Left lobe of liver (tissue), 2 donors: ENCODE measurements at places on chromosomes 16 and 17. TPM values are rescaled to one million over a fixed set of nuclear protein-coding genes. Genes with fewer than 3 reads are reported as not detected.

Gene GCGR
- 109 TPM for total RNA-seq

Gene KRTAP4-4
- not detected for total RNA-seq

Gene LDHD
- total RNA-seq = 113 TPM

Gene PRSS53
- total RNA-seq = 4.4 TPM

Gene TLCD2
- 4.2 TPM for total RNA-seq

Gene PIRT
- total RNA-seq = not detected

Gene RHBDF1
- 5.8 TPM for total RNA-seq

DNA sequence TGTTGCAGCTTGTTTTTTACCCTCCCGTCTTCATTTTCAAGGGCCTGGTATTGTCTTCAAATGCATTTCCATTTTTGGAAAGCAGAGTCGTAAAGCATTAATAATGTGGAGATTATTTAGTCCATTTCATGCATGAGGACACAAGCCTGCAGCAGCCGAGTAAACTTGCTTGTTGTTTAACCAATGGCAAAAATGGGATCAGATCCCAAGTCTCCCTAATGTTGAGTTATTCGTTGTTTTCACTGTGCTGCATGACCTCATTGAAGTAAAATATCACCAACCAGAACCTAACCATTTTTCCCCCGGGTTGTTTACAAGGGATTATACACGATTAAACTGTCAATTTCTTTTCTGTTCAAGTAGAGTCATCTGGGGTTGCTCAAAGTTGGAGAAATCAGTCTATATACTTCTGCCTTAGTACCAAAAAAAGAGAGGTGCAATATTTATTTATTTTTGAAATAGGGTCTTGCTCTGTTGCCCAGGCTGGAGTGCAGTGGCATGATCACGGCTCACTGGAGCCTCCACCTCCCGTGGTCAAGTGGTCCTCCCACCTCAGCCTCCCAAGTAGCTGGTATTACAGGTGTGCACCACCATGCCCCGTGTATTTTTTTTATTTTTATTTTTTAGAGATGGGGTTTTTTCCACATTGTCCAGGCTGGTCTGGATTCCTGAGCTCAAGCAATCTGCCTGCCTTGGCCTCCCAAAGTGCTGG, 12.4 kb downstream of the AMZ2 start:
- no peak for DNase-seq

- no peak for DNase-seq
Observed at GRCh38 chr17:79231766-79232287, 157.2 kb downstream of the ENGASE start.

- DNase-seq = no peak
Observed at GRCh38 chr17:49565948-49566491, 9.7 kb upstream of the NXPH3 start.

GRCh38 chr17:54882371-54882770, 18.3 kb upstream of the TOM1L1 start:
- no peak for DNase-seq

- no peak for DNase-seq
Observed at GRCh38 chr17:59512844-59513385, 52.5 kb upstream of the DHX40 start.

- DNase-seq = peak; percentile 83
Observed at GRCh38 chr17:75878174-75878998, at the start of gene TRIM47. Gene TRIM47, minus strand, starts transcription at chr17:75878581. Its CDS starts 33 bp downstream, at chr17:75878548.

- DNase-seq = no peak
Observed at GRCh38 chr17:49691086-49691676, 13.3 kb upstream of the SPOP start.

GRCh38 chr16:13110124-13110796, 208.9 kb downstream of the SHISA9 start:
- no peak for DNase-seq

GRCh38 chr17:7034955-7035590, 742 bp upstream of the SLC16A13 start:
- DNase-seq = no peak

GRCh38 chr16:66399930-66400329, 27.2 kb upstream of the BEAN1 start:
- DNase-seq = no peak
